ENCODE measurements at places on chromosomes 7 and 10.

DNA sequence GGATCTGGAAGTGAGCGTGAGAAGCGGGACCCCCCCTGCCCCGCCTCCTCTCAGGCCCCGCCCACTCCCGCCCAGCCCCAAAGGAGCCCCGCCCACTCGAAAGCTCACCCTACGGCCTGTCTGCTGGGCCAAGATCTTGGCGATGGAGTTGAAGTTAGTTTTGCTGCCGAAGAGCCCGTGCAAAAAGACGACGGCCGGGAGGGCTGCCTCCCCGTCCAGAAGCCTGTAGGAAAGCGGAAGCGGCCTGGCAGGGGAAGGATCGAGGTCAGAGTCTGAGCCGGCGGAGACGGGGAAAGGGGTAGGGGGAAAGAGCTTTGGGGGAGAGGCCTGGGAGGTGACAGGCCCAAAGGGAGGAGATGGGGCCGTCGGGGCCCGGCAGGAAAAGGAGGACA is 386 bp downstream of the ABHD11 start:
- DNase-seq, result no peak

- no peak for DNase-seq
Observed at GRCh38 chr10:61971003-61971325, 69.5 kb downstream of the ARID5B start.

DNA sequence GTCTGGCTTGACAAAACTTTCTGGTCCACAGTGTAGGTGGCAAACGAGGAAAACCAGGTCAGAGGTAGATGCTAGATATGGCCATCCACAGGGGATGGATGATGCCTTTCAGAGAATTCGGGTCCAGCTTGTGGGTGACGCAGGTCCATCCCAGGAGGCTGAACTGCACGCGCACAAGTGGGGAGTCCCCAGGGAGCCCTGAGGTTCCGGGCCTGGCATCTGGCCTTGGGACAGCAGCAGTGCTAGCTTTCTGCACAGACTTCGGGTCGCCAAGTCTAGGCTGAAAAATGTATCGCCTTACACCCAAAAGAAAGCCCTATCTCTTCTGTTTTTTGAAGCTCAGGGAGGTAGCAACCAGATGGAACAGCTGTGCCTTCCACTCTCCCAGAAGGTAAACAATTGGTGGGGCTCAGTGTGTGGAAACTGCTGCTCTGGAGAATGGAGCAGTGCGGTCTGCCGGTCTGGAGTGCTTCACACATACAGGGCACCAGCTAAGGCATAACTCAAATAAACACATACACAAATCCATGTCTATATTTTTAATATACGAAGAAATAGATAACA is 119.3 kb upstream of the ACBD5 start:
- DNase-seq, result no peak

DNA sequence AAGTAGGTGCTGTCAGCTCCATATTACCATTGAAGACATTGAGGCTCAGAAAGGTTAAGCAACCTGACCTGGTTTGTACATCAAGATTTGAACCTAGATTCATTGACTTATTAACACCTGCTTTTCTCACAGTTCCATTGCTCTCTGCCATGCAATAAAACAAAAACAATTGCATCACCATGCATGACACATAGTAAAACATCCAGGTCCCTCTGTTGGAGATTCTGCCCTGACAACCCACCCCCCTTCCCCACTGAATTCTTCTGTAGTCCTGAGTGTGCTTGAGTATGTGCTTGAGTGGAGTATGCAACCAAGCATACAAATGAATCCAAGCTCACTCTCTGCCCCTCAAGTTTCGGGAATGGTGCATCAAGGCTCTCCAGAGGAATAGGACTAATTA is 6.0 kb upstream of the LMBR1 start:
- DNase-seq, result no peak

- DNase-seq, result no peak
Observed at GRCh38 chr10:129259128-129259815, 207.8 kb upstream of the MGMT start.

- no peak for DNase-seq
Observed at GRCh38 chr7:156783864-156784263, 109.1 kb downstream of the LMBR1 start.

GRCh38 chr7:149559711-149560110 is 62.1 kb upstream of the ZNF746 start:
- no peak for DNase-seq

- no peak for DNase-seq
Observed at GRCh38 chr7:94003446-94004023, 620 bp downstream of the BET1 start.

- DNase-seq, result no peak
Observed at GRCh38 chr7:771234-772004, 44.3 kb upstream of the PRKAR1B start.

Data from DMS153 (cell line).